ENCODE measurements at places on chromosomes 1 and 21.

DNA sequence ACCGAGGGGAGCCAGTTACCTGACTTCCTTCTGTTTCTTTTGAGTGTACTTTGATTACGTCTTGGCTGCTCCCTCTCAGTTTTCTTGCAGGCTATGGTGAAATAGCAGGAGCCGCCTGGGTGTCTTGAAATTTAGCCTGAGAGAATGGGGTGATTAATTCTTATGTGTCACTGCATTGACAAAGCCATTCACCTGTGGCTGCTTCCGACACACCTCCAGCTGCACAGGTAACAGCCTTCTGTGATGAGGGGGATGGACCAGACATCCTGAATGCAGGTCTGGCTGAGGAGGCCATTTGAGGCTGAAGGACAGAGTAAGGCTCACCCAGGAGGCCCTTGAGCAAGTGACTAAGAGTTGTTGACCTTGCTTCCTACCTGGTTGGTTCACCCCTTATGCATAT is 16.5 kb downstream of the CACNA1E start:
- DNase-seq = no peak

DNA sequence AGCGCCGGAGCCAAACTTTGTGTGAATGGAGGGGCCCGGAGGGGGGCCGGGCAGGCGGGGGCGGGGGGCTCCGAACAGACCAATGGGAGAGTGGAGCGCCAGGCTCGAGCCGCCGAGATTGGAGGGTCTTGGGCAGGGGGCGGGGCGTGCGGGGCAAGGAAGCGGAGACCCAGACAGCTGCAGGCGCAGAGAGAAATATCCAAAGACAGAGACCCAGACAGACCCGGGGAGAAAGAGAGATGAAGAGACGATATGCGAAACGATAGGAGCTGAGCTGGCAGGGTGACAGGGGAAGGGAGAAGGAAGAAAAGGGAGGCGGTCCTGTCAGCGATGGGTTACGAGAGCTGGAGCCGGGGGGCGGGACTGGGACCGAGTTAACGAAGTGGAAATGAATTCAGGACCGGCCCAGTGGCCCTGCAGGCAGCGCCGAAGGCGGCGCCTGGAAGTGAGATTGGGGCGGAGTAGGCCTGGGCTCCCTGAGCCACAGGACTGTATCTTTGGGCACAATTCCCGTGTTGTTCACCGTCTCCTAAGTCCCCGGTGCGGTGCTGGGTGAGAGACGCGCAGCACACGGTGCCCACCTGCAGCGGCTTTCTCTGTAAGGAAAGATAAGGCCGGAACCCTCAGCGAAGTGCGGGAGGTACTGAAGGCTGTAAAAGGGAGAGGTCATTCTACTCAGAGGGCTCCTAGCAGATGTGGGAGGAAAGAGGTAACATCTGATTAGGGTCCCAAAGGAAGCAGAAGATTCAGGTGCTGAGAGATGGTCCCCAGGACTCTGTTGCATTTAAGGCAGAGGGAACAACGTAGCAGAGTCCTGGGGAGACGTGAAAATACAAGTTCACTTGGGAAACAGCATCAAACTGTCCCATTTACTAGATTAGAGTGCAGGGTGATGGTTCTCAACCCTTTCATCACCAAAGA is 543 bp upstream of the KCNJ10 start:
- DNase-seq = peak; percentile 91

GRCh38 chr1:22171951-22172715 is 29.2 kb upstream of the WNT4 start:
- DNase-seq = no peak

GRCh38 chr1:67700692-67701410 is 15.8 kb downstream of the GADD45A start:
- DNase-seq = no peak

GRCh38 chr1:172903581-172904220 is 147.0 kb downstream of the TNFSF18 start:
- DNase-seq = no peak

DNA sequence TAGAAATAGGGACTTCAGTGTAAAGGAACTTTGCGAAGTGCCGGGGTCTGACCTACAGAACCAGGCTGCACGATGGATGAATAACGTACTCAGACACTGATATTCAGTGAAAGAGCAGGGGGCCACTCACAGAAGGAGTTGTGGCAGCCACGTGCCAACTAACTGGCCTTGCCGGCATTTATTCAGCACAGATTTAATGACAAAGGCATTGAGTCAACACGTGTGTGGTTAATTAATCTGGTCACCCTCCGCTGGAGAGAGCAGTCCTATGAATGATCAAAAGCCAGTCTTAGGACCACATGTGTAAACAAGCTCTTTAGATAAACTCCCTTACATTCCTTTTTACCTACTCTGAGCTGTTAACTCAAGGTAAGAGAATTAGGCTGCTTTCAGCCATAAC is 6.2 kb upstream of the B3GALT2 start:
- no peak for DNase-seq

DNA sequence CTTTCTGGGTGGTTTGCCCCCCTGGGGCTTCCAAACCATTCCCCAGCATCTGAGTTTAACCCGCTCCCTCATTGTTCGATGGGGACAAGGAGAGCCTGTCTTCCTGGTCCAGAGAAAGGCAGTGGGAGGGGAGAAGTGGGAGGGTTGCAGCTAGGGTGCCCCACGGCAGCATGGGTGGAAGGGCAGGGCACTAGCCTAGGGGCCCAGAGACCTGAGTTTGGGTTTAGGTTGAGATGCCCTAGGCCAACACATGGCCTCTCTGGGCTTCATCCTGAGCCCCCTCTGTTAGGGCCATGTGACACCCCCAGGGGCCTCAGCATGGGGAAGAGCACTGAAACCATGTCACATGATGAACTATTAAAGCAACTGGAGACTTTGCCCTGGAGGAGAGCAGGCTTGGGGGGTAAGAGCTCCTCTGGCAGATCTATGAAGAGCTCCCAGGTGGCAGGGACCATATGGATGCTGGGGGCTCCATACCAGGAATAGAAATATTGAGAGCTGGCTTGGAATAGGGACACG is 9.7 kb upstream of the RUNX3 start:
- DNase-seq = no peak

- no peak for DNase-seq
These were observed 6.7 kb downstream of the TAS1R3 start for GRCh38 chr1:1337793-1338147.

- DNase-seq = no peak
These were observed 27.7 kb upstream of the LY9 start for GRCh38 chr1:160768295-160768657.

DNA sequence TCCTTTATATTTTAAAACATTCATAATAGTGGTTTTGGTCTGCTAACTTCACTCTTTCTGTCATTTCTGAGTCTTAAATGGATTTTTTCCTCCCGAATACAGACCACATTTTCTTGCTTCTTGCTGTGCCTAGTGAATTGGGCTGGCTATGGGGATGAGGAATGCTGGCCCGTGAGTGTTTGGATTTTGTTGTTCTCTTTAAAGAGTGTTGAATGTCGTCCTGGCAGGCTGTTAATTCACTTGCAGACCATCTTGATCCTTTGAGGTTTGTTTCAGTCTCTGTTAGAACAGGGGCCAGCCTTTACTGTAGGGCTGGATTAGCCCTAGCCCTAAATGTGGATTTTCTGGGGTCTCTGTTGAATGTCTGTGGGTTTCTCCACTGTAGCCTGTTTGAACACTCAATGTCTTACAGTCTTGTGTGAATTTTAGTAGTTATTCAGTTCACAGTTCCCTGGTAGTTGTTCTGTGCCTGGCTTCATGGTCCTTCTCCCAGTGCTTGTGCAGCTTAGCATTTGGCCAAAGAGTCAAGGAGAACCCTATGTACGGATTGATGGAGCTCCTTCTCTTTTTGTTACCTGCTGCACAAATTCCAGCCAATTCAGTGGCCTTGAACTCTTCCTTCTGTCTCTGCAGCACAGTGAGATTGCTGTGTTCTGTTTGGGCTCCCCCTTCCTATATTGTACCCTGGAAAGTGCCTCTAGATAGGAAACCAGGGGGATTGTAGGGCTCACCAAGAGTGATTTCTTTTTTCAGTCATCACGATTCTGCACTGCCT is 95.7 kb downstream of the DYRK1A start:
- no peak for DNase-seq

GRCh38 chr1:54027848-54028247 is 9.9 kb upstream of the LDLRAD1 start:
- peak; percentile 4 for DNase-seq

- DNase-seq = no peak
These were observed 10.6 kb downstream of the ZZZ3 start for GRCh38 chr1:77671836-77672235.

- DNase-seq = no peak
These were observed 47.1 kb downstream of the C8A start for GRCh38 chr1:56901716-56902115.

DNA sequence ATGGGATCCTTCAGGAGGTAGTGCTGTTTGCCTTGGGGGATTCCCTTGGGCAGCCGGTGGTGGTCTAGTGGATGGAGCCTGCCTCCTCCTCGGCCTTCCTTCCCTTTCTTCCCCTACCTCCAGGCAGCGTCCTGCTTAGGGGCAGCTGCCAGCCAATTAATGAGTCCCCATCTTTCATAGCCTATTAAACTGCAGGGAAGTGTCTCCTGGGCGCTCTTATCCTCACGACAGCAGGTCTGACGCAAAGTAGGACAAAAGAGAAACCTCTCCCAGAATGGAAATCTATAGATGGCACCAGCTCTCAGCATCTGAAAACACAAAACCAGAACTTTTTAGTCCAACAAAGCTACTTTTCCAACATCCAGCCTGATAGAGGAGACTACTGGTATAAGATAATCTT is 69.3 kb downstream of the ELAVL4 start:
- no peak for DNase-seq

- peak; percentile 63 for DNase-seq
These were observed 32.1 kb downstream of the PCSK9 start for GRCh38 chr1:55071477-55071876.

DNA sequence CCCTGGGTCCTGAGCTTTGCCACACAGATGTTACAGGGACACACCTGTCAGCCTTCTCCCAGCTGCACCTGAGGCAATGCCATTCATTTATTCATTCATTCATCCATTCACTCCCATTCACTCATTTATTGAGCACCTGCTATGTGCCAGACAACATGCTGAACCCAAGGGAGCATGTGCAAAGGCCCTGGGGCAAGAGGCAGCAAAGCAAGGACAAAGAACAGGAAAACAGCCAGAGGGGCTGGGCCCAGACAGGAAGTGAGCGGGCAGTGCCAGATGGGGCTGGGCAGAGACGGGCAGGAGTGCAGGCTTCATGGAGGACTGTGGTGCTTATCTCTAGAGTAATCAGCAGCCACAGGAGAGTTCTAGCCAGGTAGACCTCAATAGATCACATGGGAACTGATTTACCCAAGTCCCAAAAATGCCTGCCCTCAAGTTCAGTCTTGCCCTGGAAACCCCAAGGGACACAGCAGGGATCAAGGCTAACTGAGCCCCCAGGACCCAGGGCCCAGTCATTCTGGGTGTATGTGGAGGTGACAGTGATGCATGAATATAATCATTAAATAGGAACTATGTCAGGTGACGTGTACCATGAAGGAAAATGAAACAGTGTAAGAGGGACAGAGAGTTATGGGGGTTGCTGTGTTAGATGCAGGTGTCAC is 530.3 kb downstream of the MATN1 start:
- no peak for DNase-seq

GRCh38 chr1:214446772-214447556 is 104.4 kb downstream of the PTPN14 start:
- no peak for DNase-seq

GRCh38 chr1:112991402-112992120 is 35.6 kb upstream of the SLC16A1 start:
- no peak for DNase-seq

GRCh38 chr1:89547563-89548116 is 23.0 kb downstream of the LRRC8B start:
- DNase-seq = no peak

DNA sequence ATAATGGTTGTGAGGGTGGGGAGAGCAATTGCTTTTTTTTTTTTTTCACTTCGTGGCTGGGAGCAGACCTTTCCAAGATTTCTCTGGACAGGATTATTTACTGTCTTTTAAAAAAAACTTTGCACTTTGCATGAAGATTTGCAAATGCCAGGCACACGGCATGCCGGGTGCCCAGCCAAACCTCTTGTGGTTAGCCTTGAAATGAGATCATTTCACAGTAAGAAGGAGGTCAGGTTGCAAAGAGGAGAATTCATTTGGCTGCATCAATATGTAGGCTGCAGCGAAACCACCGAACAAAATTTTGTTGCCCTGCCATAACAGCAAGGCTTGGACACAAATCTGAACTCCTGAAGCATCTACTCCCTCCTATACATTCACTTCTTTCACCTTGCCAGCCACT is 36.5 kb upstream of the KCND3 start:
- DNase-seq = no peak

- peak; percentile 28 for DNase-seq
These were observed 618 bp downstream of the SH3BGR start for GRCh38 chr21:39452207-39452969.

- no peak for DNase-seq
These were observed 11.0 kb upstream of the PAQR6 start for GRCh38 chr1:156258859-156259258.

DNA sequence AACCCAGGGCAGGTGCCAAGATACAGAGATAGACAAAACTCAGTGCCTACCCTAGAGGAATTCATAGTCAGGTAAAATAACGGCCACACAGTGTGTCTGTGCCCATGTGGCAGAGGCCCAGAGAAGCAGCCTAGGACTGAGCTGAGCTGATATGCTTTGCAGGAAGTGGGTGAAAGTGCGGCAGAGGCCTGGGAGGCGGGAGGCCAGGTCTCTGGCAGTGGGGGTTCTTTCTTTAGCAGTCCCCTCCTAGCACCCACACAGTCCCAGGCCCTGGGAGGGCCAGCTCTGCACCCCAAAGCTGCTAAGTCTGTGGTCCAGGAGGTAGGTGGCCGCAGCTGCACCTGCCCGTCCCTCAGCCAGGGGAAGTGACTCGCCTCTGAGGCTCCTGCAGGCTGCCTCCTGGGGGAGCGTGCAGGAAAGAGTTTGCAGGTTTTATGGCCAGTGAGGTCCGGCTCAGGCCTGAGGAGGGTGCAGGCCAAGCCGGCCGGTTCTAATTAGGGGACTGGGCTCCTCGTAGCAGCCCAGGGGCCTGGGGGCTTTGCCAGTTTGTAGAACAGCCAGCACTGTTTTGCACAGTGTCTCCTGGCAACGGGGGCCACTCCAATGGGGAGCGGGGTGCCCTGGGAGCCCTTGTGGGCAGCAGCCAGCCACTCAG is 107.9 kb downstream of the SPSB1 start:
- peak; percentile 8 for DNase-seq

DNA sequence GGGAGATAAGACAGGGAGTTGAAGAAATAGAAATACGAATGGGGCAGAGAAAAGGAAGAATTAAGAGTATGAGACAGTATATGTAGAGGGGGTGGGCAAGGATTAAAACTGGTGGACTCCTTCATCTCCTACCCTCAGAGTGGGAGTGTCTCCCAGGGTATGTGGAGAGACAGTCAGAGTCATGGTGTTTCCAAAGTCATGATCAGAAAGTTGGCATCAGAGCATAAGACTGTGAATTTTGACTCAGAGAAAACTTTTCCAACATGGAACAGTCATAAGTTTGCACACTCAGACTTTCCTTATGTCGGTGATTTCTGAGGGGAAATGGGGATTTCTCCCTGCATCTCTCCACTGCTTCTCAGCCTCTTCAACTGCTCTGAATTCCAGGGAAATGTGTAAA is 2.4 kb downstream of the CD84 start:
- DNase-seq = no peak

GRCh38 chr1:1307261-1307922 is 338 bp downstream of the ACAP3 start:
- DNase-seq = peak; percentile 40
